GM23248 (cell line): ENCODE measurements at places on chromosomes 4 and X.

DNA sequence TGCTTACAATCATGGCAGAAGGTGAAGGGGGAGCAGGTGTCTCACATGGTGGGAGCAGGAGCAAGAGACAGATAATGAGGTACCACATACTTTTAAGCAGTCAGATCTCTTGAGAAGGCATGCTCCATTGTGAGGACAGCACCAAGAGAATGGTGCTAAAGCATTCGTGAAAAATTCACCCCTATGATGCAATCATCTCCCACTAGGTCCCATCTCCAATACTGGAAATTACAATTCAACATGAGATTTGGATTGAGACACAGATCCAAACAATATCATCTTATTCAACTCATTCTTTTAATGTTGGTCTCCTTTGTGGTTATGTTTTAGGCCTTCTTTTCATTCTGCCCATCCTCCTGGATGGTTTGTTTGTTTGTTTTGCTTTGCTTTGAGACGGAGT lies 54.1 kb upstream of the PDLIM5 start:
- DNase-seq: no peak

- no peak for DNase-seq
Measured at GRCh38 chr4:7852568-7853185, 87.0 kb downstream of the AFAP1 start.

GRCh38 chrX:77597090-77597489 lies 149.9 kb downstream of the FGF16 start:
- DNase-seq: peak; percentile 66

DNA sequence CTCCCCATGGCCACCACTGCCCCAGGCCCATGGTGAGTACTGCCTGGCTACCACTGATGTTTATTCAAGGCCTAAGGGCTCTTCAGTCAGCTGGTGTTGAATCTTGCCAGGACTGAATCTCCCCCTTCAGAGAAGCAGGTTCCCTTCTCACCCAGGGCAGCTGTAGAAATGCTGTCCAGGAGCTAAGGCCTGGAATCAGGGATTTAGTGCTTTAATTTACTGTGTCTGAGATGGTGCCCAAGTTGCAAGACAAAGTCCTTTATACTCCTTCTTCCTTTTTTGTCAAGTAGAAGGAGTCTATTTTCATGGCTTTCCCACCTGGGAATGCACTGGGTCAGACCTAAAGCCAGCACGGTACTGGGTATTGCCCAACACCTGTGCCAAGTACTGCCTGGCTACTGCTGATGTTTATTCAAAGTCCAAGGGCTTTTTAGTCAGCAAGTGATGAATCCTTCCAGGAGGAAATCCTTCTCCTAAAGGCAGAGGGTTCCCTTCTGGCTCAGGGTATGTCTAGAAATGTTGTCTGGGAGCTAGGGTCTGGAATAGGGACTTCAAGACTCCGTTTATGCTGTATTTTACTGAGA lies 117.6 kb upstream of the ATOH1 start:
- no peak for DNase-seq

DNA sequence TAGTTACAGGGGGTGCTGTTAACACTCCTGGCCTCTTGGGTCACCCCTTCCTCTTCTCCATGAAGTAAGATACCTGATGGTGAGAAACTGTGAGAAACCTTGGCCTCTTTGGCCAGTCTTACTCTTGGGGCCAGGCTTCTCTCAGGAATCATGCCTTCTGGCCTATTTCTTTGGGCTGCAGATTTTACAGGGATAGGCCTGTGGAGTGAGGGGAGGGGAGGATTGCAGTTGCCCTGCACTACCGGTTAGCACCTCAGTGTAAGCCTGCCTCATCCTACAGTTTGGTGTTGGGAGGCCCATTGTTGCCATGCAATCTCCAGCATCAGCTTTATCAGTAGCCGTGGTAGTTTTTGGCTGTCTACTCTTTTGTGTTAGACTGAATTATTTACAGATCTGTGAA lies 7.6 kb upstream of the PGRMC2 start:
- no peak for DNase-seq

- DNase-seq: no peak
Measured at GRCh38 chr4:181293541-181293940, 949.7 kb upstream of the TENM3 start.

DNA sequence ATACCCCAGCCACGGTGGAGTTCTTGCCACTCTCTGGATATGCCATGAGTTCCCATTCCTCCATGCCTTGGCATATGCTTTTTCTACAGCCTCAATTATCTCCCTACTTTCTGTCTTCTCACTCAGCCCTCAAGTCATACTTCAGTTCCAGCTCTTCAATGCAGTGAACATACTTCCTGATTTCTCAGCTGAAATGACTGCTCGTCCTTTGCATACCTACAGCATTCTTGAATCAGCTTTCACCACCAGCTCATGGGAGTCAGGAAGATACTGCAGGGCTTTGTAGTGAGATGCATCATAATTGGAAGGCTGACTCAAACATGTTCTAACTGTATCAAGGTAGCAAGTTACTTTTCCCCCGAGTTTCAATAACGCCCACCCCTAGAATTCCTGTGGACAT lies 118.4 kb downstream of the APBB2 start:
- DNase-seq: peak; percentile 62

GRCh38 chrX:153635788-153636668 lies 11.0 kb upstream of the DUSP9 start:
- peak; percentile 31 for DNase-seq

DNA sequence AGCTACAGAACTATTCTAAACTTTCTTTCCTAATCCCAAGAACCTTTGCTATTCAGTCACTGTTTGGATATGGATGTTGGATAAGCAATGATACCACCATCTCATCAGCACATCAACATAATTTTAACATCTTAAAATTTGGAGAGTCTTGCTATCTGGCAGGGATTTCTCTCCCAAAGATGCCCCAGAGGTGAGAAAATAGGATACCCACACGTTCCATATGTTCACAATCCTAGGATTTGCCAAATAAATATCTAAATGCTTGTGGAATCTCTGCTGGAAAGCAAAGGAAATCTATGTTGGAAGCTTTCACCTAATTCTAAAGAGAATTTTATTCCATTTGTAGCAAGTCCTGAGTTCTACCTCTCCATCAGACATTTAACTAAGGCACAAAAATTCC lies 24.4 kb downstream of the SOWAHB start:
- no peak for DNase-seq

DNA sequence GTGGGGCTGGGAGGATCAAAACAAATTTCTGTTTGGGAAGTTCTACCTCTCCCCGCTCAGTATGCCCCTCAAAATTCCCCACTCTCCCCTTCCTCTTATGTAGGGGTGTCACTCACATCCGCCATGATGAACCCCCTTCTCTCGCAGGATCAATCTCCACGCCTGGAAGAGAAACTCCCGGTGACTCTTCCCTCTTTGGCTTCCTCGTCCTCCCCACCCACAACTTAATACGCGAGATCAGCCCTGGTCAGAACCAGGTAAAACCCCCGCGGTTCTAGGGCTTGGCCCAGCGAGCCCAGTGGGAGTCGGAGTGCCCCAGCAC lies 427 bp downstream of the LAMTOR3 start:
- DNase-seq: peak; percentile 54

DNA sequence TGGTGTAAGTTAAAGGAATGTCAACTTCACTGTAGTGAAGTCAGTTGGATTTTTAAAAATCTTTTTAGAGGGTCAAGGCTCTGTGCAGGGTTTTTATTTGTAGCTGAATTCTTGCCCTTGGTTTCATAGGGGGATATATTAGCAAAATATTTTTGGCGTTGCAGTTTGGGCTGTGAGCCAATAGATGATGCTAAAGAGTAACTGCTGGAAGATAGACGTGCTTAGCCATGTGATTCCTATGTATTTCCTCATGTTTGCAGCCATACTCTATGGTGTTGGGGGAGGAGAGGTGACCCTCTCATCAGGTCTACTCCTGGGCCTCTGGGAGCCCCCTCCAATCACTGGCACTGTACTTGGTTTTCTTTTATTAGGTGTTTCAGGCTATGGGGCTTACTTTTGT lies 246.7 kb upstream of the ARHGAP24 start:
- no peak for DNase-seq

GRCh38 chrX:110180176-110180927 lies 137.5 kb downstream of the AMMECR1 start:
- DNase-seq: peak; percentile 84

DNA sequence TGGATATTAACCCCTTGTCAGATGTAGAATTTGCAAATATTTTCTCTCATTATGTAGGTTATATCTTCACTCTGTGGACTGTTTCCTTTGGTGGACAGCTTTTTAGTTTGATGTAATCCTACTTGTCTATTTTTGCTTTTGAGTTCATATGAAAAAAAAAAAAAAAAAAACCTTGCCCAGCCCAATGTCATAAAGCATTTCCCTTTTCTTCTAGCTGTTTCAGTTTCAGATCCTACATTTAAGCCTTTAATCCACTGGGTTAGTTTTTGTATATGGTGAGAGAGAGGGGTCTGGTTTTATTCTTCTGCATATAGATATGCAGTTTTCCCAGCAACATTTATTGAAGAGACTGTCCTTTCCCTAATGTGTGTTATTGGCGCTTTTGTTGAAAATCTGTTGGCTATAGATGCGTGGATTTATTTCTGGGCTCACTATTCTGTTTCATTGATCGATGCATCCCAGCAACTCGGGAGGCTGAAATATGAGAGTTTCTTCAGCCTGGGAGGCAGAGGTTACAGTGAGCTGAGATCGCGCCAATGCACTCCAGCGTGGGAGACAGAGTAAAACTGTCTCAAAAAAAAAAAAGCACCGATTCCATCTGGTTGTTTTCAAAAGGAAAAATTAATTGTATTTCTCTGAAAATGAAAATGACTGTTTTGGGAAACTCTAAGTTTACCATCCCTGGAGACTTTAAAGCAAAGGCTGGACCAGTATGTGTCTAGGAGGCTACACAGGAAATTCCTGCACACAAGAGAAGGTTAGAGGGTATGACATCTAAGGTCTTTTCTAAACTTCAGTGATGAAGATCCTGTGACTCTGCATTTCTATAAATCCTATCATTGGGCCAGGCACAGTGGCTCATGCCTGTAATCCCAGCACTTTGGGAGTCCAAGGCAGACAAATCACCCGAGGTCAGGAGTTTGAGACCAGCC lies 35.6 kb downstream of the STEEP1 start:
- DNase-seq: no peak

- DNase-seq: no peak
Measured at GRCh38 chr4:13215560-13215959, 268.6 kb downstream of the RAB28 start.
